ENCODE measurements at places on chromosomes 3 and 15.
A peak's percentile ranks its signal among the peaks of the same experiment; 100 is the strongest.

GRCh38 chr3:36900474-36901443, 44.1 kb downstream of the TRANK1 start:
- DNase-seq, result no peak

- no peak for DNase-seq
Observed at GRCh38 chr15:45428491-45428890, 50.1 kb upstream of the GATM start.

- DNase-seq, result no peak
Observed at GRCh38 chr3:125214738-125215137, 2.2 kb upstream of the SLC12A8 start.

- no peak for DNase-seq
Observed at GRCh38 chr3:138944929-138945708, 1.8 kb downstream of the FOXL2 start.

DNA sequence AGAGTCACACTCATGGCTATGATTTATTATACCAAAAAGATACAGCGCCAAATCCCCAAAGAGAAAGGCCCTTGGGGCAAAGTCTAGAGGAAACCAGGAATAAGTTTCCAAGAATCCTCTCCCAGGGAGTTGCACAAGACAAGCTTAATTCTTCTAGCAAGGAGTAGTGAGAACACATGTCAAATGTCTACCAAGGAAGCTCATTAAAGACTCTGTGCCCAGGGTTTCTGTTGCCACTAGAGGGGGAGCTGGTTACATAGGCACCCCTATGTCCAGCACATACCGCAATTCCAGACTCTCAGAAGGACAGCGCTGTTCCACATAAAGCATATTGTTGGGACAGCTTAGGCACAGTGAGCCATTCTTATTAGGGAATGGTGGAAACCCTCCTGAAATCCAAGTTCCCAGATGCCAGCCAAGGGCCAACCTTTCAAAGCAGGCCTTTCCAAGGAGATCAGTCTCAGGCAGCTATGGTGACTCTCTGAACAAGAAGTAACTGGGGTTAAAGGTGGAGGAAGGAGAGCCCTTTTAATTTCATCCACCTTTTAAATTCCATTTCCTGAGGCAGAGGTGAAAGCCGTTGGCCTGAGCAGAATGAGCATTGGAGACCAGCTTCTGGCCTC, 194.2 kb downstream of the UACA start:
- peak; percentile 40 for DNase-seq

DNA sequence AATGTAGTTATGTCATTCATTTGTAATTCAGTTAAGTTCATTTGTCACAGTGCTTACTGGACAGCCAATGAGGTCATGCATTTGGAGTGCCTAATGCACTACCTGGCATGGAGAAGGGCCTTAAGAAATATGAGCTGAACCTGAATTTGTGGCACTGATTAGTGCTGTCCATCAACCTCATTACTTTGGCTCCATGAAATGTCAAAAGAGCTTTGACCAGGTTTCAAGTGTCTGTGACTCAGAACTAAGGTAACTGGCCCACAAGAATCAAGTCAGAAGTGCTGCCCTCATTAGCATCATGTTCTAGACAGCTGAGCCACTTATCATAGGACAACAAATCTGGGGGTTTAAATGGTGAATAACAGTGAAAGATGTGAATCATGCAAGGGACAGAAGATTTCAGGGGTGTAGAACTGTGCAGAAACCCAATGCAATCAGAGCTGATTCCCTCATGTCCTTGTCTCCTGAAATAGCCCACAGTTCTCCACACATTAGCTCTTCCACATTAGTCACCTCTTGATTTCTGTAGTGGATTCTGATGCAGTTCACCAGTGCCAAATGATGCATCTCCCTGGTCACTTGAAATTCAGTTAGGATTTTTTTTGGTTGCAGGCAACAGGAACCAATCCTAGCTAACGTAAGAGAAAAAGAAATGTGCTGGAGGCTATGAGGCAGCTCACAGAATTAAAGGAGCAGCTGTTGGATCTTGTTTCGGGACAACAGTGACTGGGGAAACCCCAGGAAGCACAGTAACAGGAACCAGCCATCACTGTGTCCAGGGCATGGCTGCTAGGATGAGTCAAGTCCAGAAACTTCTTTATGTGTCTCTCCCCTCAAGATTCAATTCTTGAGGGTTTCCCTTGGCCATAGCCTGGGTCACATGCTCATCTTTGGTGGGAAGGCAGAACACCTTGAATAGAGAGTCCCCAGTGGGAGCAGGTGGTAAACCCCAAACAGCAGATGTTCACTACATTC, 38.7 kb downstream of the CHST2 start:
- DNase-seq, result no peak

- no peak for DNase-seq
Observed at GRCh38 chr3:100429187-100429716, 27.9 kb downstream of the LNP1 start.

- no peak for DNase-seq
Observed at GRCh38 chr3:116449546-116450350, 4.5 kb upstream of the LSAMP start.

DNA sequence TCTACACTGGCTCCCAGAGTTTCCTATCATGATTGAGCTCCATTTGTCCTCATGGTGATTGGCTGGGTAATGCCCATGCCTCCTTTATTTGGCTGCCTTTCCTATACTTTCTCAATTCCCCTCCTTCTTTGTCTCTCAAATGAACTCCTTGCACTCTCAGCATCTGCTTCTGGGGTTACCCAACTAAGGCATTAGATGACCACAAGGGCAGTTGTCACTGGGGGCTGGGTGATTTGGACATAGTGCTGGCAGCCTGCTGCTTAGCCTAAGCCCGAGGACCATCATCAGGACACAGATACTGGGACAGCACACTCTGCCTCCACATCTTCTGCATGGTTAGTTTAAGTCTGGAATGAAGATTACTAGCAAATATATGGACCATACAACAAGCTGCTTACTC, 49.2 kb upstream of the LRRFIP2 start:
- no peak for DNase-seq

GRCh38 chr3:52472239-52473000, 17.0 kb downstream of the NISCH start:
- no peak for DNase-seq

- DNase-seq, result no peak
Observed at GRCh38 chr3:41683666-41684350, 278.1 kb downstream of the ULK4 start.

DNA sequence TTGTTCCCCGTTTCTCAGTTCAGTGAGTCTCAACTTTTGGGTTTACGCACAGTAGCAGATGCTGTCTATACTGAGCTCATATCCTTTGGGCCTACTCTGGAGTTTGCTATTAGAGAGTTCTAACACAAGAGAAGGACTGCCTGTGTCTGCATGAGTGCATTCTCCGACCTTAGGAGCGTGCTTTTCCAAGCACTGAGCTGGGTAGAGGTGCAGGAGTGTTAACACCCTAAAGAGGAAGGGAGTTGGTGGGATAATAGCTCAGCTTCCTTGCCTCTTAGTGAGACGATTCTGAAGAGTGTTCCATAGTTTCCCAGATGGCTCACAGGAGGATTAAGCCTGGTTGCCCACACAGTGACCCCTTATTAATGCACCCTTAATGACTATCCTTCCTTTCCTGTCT, 6.9 kb upstream of the OXSR1 start:
- no peak for DNase-seq

- no peak for DNase-seq
Observed at GRCh38 chr3:32420126-32421038, 28.7 kb downstream of the CMTM7 start.

GRCh38 chr15:86906376-86906775, 826.7 kb downstream of the AGBL1 start:
- no peak for DNase-seq

Data from midbrain (tissue), 1 donor.